ENCODE measurements at places on chromosomes 7 and 10.

- no peak for DNase-seq
Observed at GRCh38 chr10:111872591-111872990, 311.0 kb downstream of the GPAM start.

GRCh38 chr7:42070068-42070467 lies 166.9 kb downstream of the GLI3 start:
- DNase-seq = no peak

- no peak for DNase-seq
Observed at GRCh38 chr7:105691082-105691679, 109.9 kb upstream of the EFCAB10 start.

DNA sequence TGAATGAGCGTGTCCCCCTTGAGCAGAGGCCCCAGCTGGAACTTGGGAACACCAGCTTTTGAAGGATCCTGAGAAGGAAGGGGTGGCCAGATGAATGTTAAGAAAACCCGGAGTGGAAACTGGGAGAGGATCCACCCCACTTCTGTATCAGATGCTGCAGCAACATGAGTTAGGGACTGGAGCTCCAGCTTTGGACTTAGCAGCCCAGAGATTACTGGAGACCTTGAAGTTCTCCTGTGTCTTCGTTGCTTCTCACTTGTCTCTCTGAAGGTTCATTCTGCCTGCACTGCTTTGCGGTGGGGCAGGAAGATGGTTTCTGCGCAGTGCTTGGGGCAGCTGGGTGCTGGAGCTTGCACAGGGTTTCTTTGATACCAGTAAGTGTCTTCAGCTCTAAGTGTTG lies 9.3 kb downstream of the TMEM248 start:
- peak; percentile 28 for DNase-seq

GRCh38 chr10:31678139-31678536 lies 250.5 kb downstream of the ARHGAP12 start:
- no peak for DNase-seq

GRCh38 chr10:69278446-69278963 lies at the start of gene HK1:
TSS of gene HK1 (plus strand) at chr10:69278496.
- DNase-seq = no peak

DNA sequence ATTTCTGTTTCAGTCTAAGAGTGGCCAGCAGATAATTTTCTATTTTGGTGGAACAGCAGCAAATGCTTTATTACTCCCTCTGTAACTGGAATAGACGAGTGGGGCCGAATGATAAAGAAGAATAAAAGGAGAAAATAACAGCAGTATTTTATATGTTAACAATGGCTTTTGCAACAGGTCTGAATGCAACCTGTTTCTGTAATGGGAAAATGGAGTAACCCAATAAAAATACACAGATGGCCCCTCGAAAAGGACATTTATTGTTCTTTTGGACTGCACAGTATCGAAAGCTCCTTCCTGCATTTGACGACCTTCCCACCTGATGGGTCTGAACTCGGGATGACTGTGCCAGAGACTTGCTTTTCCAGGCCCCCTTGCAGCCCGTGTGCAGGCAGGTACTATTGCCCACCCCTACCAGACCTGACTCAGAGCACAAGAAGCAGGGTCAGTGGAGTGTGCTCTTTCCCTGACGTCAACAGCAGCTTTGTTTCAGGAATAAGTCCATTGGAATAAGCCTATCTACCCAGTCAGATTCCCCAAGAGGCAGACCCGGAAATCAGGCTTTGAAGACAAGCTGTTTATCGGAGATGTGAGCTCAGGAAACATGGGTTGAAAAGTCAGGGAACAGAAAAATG lies 306.5 kb upstream of the NEBL start:
- DNase-seq = no peak

DNA sequence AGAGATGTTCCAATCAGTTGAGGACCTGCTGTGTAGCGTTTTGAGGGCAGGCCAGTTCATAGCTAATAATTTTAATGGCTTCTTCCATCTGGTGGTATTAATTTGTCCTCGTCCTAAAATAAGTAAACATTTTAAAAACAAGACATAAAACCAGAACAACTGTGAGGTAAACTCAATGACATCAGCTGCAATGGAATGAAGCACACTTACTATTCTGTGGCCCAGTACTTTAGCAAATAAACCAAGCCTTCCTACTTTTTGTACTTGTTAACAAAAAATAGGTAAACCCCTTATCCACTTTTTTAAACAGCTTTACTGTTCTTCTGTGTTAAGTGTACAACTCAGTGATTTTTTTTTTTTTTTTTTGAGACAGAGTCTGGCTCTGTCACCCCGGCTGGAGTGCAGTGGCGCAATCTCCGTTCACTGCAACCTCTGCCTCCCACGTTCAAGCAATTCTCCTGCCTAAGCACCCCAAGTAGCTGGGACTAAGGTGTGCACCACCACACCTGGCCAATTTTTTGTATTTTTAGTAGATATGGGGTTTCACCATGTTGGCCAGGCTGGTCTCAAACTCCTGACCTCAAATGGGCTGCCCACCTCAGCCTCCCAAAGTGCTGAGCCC lies 28.9 kb upstream of the FZD1 start:
- no peak for DNase-seq

DNA sequence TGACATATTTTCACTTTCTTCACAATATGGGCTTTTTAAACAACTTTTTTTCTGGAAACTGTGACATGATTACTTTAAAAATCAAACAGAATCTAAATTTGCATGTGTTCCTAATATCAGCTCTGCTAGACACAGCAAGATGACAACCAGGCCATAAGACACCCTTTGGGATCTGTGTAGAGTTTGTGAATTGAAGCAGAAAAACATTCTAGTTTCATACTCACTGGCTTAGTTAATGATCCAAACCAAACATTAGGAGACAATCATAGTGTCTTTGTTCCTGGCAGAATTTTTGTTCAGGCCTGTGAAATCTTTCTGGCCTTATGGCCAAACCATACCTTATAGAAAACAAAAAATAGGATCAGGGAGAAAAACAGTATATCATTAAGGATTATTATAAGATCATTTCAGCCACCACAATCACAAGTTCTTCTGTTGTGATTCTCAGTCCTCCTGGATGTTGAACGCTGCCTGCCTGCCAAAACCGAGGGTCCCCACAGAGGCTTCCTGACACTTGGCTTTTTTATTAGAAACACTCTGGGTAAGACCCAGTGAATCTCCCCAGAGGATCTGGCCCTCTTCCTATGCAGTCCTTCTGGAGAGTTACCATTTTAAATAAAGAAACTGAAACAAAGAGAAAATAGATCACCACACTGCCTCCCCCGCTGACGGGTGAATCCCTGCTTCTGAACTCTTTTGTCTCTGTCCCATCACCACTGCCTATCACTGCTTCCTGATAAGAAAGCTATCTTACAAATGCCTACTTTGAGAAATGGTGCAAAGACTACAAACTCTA lies 79.2 kb upstream of the PPP1R3C start:
- DNase-seq = no peak

GRCh38 chr7:132758986-132759385 lies 182.7 kb upstream of the PLXNA4 start:
- DNase-seq = no peak

GRCh38 chr10:100894589-100895294 lies 18.0 kb upstream of the SLF2 start:
- no peak for DNase-seq

DNA sequence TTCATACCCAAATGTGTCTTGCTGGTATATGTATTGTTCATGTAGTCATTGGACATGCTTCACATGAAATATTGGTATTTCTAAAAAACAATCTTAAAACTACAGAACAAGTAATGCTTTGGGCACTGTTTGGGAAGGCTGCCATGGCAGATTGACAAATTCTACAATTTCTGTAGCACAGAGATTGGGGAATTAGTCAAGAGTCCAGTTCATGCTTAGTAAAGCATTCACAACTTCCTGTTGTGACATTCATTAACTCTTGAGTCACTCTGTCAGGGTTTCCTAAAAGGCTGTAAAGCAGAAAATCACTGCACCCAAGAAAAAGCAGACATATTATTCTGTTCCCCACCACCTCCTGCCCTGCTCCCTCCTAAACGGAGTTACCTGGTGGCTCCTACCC lies 398.9 kb downstream of the PHTF2 start:
- DNase-seq = no peak

GRCh38 chr10:70272925-70273316 lies 10.9 kb downstream of the NPFFR1 start:
- DNase-seq = no peak

DNA sequence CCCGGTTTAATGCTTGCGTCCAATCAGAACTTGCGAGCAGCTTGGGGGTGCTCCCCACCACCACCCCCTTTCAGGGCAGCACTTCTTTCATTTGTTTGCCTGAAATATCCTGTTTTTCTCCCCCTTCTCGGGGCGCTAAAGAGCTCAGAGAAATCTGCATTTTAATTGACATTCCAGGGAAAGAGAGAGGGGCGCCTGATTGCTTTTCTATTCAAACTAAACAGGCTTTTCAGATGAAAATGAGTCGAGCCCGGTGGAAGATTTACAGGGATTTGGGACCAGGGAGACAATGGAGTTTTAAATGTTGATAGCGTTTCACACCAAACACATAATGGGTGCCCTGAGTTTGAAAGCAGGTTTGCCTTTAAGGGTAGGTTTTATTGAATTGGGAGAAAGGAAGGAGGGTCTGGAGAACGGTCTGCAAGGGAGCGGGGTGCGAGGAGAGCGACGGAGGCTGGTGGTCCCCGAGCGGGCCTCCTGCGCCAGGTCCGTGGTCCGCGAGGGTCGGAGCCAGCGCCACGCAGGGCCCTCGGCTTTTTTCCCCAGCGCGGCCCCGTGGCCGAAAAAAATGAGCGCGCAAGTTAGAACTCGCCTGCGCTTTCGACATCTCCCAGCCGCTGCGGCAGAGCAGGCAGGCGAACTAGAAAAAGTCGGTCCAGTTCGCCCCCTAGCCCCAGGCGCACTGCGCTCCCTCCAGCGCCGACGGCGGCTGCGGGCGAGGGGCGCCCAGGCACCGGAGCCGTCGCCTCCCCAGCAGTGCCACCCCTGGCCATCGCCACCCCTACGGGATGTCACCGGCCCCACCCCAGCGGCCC lies 1.3 kb downstream of the FGFR2 start:
- DNase-seq = peak; percentile 69

GRCh38 chr7:136741941-136742340 lies 126.5 kb upstream of the CHRM2 start:
- no peak for DNase-seq

DNA sequence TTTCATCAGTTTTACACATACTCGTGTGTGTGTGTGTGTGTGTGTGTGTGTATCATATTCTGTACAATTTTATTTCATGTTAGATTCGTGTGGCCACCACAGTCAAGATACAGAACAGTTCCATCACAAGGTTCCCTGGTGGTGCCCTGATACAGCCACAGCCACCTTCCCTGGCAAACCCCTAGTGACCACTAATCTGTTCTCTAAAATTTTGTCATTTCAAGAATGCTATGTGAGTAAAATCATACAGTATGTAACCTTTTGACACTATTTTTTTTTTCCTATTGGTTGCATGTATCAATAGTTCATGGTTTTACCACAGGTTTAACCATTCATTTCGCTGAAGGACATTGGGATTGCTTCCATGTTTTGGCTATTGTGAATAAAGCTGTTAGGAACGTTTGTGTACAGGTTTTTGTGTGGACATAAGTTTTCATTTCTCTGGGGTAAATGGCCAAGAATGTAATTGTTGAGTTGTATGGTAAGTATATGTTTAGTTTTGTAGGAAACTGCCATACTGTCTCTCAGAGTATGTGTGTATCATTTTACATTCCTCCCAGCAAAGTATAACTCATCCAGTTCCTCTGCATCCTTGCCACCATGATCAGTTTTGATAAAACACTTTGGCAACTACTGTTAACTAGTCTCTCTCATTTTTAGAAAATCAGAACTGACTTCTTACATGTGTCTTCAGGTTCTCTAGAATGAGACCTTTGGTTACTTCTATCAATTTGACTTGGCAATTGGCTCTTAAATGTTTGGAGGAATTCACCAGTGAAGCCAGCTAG lies 20.6 kb downstream of the KLHDC10 start:
- DNase-seq = no peak

- DNase-seq = no peak
Observed at GRCh38 chr7:2350861-2351260, 3.8 kb upstream of the EIF3B start.

- DNase-seq = no peak
Observed at GRCh38 chr10:63666836-63667383, 145.7 kb downstream of the REEP3 start.

DNA sequence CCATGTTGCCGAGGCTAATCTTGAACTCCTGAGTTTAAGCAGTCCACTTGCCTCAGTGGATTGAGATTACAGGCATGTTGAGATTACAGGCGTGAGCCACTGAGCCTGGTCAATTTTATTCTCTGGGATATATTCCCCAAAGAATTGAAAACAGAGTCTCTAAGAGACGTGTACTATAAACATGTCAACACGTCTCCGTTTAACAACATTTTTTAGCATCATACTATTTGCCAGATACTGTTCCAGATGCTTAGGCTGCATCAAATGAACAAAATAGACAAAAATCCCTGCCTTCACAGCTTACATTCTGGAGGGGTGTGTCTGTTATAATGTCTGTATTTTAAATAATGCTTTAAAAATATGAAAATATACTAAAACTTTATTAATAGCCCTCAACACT lies 54.1 kb upstream of the PRKG1 start:
- no peak for DNase-seq

GRCh38 chr7:155531681-155532080 lies 14.7 kb downstream of the CNPY1 start:
- DNase-seq = no peak
